ENCODE measurements at places on chromosomes 6 and 20.

- no peak for DNase-seq
Observed at GRCh38 chr6:37406726-37407341, 26.2 kb upstream of the CMTR1 start.

- DNase-seq: no peak
Observed at GRCh38 chr20:9409981-9410380, 104.4 kb upstream of the LAMP5 start.

DNA sequence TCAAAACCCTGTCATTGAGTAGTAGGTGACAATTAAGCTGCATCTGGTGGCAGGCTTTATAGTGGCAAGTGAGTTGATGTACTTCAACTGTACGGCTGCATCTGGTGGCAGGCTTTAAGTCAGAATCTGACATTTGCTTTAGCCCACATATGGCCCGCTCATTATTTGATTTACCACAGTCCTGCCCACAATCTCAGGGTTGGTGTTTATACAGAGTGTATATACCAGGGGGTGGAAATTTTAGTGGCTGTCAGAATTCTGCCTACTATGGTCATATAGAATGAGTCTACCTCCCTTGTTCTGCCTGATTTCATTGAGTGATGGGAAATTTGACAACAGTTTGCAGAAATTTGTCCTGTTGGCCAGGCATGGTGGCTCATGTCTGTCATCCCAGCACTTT is 112.3 kb downstream of the SMAP1 start:
- no peak for DNase-seq

GRCh38 chr6:11710311-11710761 is 68.3 kb downstream of the ADTRP start:
- DNase-seq: no peak

DNA sequence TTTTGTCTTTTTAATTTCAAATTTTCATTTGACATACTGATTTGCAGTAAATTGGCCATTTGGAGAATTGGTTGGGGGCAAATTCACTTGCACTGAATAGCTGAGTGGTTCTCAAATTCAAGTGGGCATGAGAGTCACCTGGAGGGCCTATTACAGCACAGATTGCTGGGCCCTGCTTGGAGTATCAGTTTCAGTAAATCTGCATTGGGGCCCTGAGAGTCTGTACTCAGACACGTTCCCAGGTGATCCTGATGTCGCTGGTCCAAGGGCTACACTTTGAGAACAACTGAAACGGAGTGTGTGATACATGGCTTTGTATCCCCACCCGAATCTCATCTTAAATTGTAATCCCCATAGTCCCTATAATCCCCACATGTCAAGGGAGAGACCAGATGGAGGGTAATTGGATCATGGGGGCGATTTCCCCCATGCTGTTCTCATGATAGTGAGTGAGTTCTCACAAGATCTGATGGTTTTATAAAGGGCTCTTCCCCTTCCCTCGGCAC is 115.9 kb downstream of the KLHL32 start:
- DNase-seq: no peak

DNA sequence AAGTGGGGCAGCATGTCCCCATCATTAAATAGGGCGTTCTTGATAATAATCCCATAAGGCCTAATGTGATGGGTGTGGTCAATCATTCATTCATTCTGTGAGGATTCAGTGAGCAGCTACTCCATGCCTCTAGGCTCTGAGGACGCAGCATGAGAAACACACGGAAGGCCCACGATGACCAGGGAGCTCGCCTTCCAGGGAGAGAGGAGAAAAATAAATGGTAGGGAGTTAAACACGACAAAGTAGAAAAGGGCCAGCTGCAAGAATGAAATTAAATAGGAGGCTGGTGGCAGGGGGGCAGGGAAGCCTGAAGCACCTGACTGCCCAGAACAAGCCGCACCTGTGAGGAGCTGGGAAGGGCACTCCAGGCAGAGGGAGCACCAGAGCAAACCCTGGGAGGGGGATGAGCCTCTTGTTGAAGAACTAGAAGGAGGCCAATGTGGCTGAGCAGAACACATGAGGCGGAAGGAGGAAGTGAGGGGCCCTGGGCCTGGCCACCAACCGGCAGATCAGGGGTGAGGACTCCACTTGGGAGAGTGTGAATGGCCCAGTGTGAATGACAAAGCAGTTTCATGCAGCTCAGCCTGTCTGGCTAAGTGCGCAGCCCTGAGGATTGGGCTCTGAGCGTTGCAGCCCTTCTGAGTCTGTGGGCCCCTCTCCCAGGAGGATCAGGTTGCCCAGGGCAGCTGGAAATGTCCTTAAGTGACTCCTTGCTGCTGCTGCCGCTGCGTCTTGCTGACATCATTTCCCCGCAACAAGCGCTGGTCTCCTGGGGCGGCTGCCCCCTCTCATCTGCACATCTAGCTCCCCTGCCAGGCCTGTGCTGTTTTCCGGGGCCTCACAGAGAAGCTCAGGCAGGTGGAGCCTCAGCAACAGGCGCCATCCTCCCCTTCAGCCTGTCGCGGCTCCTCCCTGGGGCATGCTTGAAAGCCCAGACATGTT is 99.9 kb downstream of the CDH26 start:
- peak; percentile 72 for DNase-seq

DNA sequence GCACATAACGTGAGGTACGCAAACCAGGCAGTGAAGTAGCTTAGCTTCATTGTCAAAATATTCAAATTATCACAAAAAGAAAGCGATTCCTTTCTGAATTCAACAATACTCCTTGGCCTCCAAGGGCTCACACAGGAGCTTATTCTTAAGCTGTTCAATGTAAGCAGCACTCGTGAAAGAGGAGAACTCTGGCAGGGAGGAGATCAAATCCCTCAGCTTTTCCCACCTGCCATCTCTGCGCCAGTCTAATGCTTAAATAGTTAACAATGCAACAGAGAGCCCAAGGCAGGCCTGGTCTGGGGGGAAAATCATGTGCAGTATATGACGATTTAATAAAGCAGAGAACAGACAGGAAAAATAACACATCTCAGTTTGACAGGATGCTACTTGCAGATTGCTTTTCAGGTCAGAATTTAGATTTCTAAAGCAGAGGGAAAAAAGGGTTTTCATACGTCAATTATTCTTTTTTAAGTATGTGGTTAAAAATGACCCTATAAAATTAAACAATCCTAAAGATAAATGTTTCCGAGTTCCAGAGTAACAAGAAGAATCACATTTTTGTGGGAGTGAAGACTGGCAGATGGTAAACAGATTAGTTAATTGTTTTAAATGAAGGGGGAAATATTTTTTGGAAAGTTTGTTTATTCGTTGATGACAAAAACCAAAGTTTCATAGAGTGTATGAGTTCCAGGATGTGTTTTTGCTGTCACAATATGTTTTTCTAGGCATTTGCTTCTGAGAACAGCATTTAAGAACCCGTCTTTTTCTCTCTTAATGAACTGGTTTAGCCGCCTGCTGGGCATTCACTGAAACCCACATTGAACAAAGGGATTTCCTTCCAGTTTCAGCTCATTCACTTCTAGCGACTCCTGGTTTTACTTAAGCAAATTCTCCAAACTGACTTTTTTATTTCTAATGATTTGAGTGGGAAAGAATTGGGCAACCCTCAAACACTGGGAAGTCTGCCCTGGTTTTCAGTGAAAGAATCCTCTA is 45.9 kb downstream of the PLAGL1 start:
- no peak for DNase-seq

DNA sequence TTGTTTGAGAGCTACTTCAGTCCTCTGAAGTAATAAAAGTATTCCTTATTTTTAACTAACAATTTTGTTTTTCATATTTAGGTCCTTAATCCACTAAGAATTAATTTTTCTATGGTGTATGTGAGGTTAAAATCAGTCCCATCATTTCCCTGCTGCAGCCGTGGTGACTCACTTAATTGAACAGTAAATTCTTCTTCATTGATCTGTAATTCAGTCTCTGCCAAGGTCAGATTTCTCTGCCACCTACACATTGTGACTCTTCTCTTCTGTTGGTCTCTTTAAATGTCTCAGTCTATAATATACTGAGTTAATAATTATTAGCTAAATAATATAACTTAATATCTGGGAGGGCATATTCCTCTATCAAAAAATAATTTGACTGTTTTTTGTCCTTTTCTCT is 262.3 kb downstream of the UTRN start:
- no peak for DNase-seq

DNA sequence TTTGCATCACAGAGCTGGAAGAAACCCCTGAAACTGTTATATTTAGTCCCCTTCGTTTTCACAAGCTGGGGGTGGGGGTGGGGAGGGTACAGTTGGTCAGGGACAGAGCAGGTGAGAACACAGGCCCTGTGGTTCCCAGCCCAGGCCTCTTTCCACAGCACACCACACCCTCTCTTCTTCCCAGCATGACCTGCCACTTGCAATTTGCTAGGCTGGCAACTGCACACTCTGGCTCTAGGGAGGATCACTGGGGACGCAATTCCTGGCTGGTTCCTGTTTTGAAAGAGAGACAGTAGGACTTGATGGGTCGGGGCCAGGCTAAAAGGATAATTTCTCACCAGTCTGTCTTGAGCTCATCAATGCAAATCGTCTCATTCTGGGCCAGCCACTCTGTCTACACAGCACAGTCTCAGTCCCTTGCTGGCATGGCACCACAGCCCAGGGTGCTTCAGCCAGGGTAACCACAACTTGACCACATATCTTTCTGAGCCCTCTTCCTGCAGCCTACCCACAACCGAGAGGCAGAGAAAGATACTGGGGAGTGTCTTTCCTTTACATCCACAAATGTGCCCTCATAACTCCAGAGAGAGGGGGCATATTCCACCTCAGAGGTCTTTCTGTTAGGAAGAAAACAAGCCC is 41.7 kb upstream of the EMILIN3 start:
- no peak for DNase-seq
